Right cardiac atrium (tissue), 5 donors: ENCODE measurements at places on chromosomes 1 and 21.

GRCh38 chr1:2650967-2651645 lies 18.3 kb upstream of the MMEL1 start:
- peak; percentile 5 for DNase-seq

DNA sequence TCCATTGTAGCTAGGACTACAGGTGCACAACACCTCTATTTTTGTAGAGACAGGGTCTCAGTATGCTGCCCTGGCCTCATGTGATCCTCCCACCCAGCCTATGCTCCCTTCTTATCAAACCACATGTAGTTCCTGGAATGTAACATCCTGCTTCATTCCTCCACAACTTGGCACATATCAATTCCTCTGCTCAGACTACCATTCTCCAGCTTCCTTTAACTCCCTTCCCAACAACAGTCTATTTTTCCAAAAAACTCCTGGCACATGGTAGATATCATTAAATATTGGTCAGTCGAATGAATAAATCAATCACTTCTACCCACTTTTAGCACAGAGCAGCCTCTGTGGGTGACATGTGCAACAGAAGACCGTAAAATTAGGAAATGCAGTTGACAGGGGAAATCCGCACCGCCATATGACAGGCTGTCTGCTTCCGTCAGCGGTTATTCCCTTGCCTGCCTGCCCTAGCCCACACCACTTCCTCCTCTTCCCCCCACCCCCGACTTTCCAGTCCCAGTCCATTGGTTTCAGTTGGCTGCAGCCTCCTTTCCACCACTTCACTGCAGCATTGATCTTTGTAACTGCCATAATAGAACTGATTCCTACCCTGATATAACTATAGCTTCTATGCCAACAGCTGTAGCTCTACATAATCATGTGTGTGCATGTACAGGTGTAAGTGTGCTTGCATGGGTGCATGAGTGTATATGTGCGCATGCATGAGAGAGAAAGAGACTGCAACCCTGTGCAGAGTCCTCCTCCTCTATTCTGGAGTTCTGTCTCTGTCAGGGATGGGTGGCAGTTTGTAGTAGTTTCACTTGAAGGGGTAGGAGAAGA lies 6.8 kb upstream of the AKR1A1 start:
- DNase-seq, result peak; percentile 71

- no peak for DNase-seq
Observed at GRCh38 chr1:243559575-243560162, 290.4 kb downstream of the AKT3 start.

DNA sequence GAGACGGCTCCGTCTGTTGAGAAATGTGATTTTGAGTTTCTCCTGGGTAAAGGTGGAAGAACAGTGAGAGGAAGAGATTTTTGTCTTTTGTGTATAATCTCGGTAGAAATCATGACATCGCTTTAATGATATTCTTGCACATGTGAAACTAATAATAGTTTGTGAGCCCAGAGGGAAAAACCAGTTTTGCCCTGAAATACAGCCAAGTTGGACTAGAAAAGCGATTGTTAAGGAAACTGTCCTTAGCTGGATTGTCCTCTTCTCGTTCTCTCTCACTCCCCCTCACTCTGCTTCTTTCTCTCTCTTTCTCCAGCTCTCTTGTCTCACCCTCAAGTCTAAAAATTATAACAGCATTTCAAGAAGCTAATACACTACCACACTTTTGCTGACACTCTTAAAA lies 17.1 kb downstream of the KCNJ6 start:
- no peak for DNase-seq

GRCh38 chr1:235938709-235939479 lies 72.2 kb upstream of the LYST start:
- no peak for DNase-seq

DNA sequence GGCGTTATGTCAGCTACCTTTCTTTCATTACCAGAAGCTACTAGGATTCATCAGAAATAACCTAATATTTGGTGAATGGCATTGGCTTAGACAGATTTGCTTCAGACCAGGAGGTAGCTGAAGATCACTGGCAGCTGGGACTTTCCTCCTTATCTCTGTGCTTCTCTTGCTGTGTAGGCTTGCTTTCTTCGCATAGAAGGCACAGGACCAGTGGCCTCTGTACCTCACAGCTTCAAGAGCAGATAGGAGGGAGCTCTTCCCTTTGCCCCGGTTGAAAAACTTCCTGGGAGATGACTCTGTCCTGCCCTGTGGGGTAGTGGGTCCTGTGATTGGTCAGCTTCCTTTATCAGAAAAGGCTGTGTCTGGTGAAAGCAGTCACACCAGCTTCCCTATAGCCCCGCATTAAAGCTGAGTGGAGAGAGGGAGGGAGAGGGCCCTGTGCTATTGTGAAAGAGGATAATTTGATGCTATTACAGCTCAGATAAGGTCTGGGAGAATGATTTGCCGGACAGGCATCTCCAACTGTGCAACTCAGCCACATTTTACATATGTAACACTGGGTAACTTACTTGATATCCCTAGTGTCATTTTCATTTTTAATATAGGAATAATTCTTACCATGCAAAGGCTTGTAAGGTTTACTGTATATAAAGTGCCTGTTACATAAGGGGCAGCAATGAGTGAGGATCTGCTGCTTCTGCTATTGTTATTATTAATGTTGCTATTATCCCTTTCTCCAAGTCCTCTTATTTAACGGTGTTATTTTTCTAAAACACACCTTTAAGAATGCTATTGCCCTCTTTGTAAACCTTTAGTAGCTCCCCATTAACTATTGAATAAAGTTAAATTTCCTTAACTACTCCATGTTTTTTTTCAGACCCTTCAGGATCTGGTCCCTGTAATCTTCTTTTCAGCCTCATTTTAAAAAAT lies 31.6 kb downstream of the OSBPL9 start:
- no peak for DNase-seq

GRCh38 chr1:21816602-21817302 lies 4.7 kb downstream of the LDLRAD2 start:
- DNase-seq, result no peak

DNA sequence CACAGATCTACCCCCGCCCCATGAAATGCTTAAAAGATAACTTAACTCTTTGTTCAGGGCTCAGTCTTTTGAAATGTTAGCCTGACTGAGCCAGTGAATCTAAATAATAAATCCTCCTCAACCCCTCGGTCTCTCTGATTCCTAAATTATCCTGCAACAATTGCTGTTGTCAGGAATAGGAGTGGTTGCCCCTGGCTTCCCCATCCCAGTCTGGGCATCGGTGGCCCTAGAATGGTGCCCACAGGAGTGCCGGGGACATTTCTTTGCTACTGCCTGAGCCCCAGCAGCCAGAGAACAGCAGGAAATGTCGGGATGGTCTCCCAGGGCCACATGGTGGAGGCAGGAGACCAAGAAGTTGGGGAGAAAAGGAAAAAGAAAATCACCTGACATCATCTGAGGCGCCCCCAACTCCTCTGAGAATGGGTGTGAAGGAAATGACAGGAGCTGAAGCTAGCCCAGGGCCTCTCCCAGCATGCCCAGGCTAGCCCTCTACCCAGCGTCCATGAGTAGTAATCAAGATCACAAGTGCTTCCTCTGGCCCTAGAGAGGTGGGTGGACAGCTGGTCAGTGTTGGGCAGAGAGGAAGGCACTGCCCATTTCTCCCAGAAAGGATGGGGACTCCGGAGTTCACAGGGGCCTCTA lies 1.6 kb downstream of the PADI4 start:
- DNase-seq, result no peak

- DNase-seq, result no peak
Observed at GRCh38 chr1:232521660-232522059, 108.3 kb downstream of the SIPA1L2 start.

DNA sequence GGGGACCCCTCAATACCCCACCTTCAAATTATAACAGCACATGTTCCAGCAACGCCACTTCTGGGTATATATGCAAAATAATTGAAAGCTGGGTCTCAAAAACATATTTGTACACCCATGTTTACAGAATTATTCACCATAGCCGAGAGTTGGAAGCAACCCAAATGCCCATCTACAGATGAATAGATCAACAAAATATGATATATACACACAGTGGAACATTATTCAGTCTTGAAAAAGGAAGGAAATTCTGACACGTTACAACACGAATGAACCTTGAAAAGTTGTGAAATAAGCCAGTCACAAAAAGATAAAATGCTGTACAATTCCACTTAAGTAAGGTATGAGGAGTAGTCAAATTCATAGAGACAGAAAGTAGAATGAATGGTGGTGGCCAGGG lies 5.1 kb downstream of the TMCO4 start:
- no peak for DNase-seq

DNA sequence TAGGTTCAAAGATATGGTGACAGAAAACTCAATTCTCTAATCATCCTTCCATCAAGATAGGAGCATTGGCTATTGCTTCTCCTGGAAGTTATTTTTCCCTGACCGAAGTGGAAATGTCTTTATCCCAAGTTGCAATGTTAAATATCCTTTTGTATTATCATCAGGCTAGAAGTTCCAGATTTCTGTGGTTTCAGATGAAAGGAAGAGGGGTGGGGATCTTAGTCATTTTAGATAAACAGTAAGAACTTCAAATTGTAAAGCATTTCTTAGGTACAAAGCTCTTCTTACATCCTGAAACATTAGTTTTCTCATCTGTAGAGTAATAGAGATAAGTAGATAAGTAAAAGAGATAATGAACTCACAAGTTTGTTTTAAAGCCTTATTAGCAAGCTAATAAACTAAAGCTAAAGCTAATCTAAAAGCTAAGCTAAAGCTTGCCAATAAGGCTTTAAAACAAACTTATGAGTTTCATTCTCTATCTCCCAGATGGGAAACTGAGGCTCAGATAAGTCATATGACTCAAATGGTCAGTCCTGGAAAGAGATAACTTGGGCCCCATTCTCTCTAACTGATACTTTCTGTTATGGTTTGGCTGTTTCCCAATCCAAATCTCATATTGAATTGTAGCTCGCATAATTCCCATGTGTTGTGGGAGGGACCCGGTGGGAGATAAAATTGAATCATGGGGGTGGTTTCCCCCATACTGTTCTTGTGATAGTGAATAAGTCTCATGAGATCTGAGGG lies 99.2 kb upstream of the KCNK2 start:
- DNase-seq, result no peak

DNA sequence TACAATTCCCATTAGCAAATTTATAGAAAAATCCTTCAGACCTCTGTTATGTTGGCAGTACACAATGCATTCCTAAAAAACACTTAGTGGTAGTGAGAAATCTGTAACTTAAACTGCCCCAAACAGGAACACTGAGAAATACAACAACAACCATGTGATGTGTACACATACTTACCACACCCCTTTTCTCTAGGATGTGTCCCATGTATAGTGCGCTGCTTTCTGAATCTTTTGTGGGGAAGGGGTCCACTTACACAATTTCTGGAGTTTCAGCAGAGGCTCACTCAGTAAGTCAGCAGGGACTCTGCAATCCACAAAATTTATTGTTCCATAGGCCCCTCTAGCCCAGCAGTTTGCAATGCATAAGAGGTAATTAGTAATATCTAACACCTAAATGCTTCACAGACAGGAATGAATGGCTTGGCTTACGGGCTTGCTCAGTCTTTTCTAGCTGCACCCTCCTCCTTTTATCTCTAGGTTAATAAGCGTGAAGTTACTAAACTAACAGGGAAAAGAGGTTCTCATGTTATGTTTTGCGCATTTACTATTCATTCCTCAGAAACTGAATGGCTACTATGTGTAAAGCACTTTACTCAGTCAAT lies 115.2 kb downstream of the TGFBR3 start:
- DNase-seq, result no peak

DNA sequence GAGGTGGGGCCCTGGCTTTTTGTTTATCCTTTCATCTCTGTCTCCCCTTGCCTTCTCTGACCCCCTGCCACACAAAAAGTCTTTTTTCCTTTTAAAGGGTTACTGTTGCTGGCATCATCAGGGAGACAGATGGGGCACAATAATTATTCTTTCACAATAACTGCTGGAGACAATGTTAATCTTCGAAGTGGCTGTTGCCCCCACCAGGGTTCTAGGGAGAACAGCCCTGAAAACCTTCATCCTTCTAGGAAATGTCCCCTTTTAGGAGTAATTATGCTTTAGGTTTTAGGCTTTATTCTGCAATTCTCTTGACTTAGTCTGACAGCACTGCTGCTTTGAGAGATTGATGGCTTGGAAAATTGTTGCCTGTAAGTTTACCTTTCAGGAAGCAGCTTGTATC lies 150.0 kb downstream of the NOS1AP start:
- DNase-seq, result no peak

GRCh38 chr1:241311056-241311746 lies 45.8 kb downstream of the RGS7 start:
- no peak for DNase-seq

DNA sequence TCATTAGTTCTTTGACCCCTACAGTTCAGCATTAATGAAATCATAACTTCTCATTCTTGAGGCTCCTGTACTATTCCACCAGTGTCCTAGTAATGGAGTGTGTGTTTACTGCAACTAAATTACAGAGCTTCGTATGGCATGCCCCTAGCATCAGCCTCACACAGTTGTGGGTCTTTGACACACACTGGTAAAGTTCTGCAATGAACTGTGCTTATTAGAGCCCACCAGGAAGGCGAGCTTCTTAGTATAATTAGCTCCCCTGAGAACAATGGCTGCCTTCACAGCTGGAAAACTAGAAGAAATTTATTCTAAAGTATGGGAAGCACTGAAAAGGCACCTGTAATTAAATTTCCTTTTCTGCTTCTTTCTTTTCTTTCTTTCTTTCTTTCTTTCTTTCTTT lies 251.1 kb upstream of the RGS18 start:
- no peak for DNase-seq

DNA sequence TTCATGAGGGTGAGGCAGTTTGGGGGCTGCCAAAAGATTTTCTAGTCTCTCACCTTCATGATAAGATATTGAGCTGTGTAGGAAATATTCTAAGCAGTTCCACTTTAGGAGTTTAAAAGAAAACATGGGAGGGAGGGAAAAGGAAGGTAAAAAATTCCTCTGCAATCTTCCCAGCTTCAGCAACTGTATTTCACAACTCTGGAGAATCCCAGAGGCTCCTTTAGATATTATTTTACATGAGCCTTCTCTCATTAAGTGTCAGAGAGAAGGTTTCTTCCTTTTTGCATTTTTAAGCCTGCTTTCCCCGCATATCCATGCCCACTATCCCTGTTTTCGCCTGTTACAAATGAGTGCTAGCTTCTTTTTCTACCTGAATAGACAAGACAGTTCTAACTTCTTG lies 289.4 kb downstream of the CHRM3 start:
- DNase-seq, result no peak
